ENCODE measurements at places on chromosomes 6 and 20.

GRCh38 chr20:62795023-62795761 is 1.1 kb upstream of the MRGBP start:
- DNase-seq = peak; percentile 49

DNA sequence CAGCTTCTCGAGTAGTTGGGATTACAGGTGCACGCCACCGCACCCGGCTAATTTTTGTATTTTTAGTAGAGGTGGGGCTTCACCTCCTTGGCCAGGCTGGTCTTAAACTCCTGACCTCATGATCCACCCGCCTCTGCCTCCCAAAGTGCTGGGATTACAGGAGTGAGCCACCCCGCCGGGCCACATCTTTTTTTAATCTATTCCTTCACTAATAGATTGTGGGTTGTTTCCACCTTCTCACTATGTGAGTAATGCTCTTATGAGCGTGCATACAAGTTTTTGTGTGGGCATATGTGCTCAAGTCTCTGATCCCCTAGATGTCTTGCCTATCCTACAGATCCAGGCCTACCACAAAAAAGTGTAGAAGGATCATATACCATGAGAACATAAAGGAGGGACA is 30.7 kb downstream of the CARMIL1 start:
- DNase-seq = no peak

DNA sequence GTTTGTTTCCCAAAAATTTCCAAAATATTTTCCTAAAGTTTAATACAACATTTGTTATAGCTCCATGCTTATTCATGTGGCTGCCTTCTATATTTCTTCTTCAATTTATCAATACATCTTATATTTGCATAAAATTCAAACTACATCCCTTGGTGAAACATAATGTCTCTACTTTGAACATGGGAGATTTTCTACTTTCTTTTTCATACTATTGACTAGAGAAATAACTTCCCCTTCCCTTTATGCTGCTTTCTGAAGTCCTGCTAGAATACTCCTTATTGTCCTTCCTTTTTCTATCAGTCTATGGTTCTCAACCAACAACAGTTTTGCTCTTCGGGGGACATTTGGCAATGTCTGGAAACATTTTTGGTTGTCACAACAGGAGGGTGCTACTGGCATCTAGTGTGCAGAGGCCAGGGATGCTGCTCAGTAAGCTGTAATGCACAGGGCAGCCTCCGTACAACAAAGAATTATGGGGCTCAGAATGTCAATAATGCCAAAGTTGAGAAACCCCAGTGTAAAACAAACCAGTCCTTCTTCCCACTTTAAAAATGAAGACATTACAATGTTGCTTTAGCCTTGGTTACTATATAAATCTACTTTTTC is 29.9 kb downstream of the MKKS start:
- peak; percentile 18 for DNase-seq

DNA sequence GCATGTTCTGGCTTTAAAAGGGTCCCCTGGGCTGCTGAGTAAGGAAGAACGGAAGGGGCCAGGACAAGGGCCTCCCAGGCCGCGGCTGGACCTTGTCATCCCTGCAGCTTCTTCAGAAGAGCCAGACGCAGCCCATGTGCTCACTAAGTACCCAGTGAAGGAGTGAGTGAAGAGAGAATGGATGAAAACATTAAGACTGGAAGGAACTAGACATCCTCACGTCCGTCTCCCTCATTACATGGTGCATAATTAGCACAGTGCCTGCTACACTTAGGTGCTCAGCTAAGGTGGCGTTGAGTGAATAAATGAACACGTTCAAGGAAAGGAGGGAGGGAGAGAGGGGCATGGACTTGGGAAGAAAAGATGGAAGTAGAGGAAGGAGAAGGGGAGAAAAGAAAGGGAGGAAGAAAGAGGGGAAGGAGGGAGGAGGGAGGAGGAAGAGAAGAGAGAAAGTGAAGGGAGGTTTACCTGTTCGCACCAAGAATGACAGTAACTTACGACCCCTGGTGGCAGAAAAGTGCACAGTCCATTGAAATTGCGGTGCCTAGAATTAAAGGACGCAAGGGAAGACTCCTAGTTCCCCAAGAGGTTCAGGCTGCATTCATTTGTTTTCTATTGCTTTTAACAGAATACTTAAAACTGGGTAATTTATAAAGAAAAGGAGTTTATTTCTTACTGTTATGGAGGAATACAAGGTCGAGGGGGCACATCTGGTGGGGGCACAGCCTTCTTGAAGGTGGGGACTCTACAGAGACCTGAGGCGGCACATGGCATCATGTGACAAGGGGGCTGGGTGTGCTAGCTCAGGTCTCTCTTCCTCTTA is 8.0 kb downstream of the TP53RK start:
- peak; percentile 50 for DNase-seq

DNA sequence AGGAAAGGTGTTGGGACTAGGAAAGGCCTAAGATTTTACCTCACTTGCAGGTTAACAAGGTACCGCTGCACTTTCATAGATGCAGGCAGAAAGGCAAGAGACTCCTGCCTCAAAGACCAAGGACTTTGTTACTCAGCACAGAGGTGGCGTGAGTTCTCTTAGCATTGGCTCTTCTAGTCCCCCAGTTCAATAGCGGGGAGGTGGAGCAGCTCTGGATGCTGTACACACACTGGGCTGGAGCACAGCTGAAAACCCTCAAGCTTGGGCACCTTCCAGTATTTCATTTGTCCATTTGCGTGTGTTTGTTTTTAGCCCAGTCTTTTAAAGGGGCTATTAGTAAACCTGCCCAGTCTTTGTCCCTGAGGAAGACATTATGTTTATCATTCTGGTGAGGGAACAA is 345.2 kb downstream of the FARS2 start:
- no peak for DNase-seq

DNA sequence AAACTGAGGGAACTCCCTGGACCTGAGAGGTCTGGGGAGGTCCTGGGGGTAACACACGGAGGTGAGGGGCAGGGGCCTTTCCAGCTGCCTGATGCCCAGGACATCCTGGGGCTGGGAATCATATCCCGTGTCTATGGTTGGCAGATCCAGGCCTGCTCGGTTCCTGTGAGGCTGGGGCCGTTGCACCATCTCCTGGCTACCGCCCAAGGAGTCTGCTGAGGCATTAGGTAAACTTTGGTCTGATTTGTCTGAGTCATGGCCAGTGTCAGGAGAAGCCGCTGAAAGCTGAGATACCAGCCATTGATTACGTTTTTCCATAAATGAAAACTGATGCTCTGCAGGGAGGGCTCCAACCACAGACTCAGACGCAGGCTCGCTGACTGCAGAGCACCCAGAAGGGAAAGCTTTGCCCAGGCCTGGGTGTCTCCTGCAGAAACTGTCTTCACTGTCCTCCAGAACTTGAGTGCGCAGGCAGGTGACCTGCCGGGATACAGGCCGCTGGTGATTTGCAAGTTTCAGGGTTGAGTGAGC is 14.2 kb downstream of the TRAF3IP2 start:
- DNase-seq = no peak

DNA sequence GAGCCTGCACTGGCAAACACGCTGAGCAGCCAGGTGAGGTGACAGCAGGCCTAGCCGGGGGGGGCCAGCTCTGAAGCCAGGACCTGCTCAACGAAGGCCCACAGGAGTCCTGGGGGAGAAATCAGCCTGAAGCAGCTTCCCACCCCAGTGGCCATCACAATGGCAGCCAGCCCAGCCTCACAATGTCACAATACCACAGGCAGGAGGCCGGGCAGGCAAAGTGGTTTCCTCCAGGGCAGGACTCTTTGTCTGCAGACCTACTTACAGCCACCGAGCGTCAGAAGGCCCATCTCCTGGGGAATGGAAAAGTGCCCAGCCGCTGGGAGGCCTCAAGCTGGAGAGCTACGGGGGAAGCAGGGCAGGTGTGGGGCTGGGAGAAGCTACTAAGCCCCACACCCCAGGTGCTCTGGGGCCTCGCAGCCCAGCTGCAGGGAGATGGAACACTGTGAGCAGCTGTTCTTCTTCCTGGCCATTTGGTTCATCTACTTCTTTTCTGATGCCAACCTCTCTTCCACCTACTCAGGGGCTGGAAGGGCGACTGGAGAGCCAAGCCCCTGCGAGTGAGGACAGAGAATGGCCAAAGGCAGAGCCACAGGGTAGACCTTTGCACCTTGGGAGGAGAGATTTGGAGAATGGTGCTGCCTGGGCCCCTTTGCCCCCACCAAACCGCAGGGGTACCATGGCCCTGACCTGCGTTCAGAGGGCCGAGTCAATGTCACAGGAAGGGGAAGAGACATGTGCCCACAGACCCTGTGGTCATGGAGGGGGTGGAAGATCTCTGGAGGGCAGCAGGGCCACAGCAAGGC is 22.3 kb upstream of the AVP start:
- no peak for DNase-seq

DNA sequence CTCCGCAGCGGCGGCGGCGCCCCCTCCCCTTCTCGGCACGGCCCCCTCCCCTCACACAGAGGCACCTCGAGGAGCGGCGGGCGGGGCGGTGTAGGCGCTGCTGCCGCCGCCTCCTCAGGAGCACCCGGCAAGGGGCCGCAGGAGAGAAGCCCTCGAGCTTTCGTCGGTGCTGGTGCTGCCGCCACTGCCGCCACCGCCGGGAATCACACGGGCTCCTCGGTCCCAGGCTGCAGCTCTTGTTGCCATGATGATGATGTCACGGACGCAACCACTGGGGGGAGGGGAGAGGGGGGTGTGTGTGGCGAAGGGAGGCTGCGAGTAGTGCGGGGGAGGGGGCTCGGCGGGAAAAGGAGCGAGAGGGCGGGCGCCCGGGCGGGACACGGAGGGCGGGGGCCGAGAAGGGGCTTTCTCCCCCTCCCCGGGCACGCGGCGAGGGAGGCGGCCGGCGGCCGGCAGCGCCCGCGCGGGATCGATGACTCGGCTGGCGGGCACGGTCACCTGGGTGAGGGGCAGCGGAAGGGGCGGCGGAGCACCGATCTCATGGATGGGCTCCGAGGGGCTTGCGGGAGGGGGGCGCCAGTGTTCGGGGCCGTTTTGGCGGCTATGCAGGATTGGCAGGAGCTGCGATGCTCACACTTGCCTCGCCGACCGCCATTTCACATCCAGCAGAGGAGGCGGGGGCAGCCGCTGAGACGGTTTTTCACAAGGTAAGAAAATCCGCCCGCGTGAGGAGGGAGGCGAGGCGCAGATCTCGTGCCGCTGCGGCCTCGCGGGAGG is at the start of gene REV3L:
TSS of gene REV3L (minus strand) at position 260 of the 777 bp plus-strand sequence. CDS start 330 bp downstream, outside the sequence.
- peak; percentile 73 for DNase-seq

DNA sequence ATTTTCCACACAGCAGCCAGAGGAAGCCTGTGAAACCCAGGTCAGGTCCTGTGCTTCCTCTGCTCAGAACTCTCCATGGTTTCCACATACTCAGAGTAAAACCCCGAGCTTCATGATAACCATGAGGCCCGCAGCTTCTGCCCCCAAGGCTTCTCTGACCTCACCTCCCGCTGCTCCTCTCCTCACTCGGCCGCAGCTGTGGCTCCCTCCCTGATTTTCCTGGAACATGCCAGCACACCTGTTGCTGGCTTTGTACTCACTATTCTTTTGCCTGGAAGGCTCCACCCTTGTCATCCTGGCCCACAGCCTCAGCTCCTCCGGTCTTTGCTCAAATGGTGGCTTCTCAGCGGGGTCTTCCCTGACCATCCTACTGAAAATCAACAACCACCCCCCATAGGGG is 341.7 kb downstream of the PREX1 start:
- no peak for DNase-seq

- DNase-seq = no peak
Observed at GRCh38 chr6:84892671-84893070, 128.3 kb upstream of the TBX18 start.

DNA sequence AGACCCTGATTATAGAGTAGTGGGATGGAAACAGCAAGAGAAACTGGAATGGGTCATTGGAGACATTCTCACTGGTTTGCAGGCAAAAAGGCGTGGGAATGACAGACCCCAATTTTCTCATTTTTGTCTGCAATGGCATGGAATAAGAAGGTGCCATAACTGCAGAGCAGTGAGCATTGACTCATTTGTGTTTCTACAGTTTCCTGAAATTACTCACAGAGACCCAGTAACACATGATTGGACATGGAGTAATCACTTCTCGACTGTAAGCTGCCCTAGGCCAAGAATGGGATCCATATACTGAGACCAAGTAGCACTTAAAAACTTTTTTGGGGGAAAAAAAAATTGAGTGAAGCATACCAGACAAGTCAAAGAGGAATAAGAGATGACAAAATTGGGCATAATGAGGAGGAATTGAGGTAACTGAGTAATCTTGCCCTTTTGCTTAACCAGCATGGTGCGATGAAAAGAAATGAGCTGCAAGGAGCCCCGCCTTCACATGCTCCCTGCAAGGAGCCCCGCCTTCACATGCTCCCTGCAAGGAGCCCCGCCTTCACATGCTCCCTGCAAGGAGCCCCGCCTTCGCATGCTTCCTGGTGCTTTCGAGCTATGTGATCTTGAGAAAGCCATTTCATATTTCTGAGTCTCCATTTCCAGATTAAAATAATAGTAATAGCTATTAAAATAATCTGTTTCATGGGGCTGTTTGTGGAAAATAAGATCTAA is 44.1 kb downstream of the NHSL1 start:
- DNase-seq = no peak

GRCh38 chr20:59933849-59934585 is 580 bp upstream of the SYCP2 start:
- DNase-seq = peak; percentile 16

- DNase-seq = no peak
Observed at GRCh38 chr6:169075211-169075914, 178.3 kb downstream of the THBS2 start.

- DNase-seq = no peak
Observed at GRCh38 chr6:110310861-110311446, 47.2 kb downstream of the METTL24 start.

- no peak for DNase-seq
Observed at GRCh38 chr6:35092362-35093117, 48.6 kb downstream of the TCP11 start.

GRCh38 chr6:105952772-105953690 is 133.1 kb upstream of the PRDM1 start:
- DNase-seq = peak; percentile 24

DNA sequence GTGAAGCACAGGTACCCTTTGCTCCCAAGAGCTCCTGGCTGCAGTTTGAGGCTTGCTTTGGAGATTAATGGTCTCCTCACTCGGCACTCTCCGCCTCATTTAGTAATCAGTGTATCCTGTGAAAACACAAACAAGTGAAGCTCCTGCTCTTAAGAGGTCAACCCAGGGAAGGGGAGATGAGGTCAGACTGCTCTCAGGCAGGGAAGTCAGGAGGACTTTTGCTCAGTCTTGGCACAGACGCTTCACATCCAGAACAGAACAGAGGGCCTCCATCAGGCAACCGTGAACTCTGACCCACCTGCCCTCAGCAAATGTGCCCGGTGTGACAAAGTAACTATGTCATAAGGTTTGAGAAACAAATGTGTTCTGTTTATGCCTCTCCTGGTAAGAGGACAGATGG is 428.8 kb upstream of the JARID2 start:
- no peak for DNase-seq

- no peak for DNase-seq
Observed at GRCh38 chr20:41632896-41633295, 14.7 kb upstream of the CHD6 start.
